ENCODE measurements at places on chromosomes 7 and 10. TPM values are rescaled to one million over a fixed set of nuclear protein-coding genes. Genes with fewer than 3 reads are reported as not detected.

DNA sequence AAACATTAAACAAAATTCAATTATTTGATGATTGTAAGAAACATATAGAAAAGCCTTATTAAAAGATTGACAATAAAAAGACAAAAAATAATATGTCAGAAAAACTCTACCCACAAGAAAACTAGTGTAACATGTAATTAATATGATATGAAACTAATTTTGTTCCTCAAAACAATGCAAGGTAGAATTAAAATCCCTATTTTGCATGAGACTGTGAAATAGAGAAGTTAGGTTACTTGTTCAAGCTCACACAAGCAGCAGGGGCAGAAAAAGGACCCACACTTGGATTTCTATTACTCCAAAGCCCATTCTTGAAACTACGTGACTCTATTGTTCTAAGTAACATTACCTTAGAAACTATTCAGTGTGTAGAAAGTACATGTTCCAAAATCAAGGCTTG, 96.4 kb downstream of the KCNMA1 start:
- DNase-seq: no peak
- no peaks in the 10 kb centered on the region for H3K36me3 ChIP-seq
- H3K27me3 ChIP-seq: no peaks in the 10 kb centered on the region
- no peak overlapping the region for H3K27ac ChIP-seq

DNA sequence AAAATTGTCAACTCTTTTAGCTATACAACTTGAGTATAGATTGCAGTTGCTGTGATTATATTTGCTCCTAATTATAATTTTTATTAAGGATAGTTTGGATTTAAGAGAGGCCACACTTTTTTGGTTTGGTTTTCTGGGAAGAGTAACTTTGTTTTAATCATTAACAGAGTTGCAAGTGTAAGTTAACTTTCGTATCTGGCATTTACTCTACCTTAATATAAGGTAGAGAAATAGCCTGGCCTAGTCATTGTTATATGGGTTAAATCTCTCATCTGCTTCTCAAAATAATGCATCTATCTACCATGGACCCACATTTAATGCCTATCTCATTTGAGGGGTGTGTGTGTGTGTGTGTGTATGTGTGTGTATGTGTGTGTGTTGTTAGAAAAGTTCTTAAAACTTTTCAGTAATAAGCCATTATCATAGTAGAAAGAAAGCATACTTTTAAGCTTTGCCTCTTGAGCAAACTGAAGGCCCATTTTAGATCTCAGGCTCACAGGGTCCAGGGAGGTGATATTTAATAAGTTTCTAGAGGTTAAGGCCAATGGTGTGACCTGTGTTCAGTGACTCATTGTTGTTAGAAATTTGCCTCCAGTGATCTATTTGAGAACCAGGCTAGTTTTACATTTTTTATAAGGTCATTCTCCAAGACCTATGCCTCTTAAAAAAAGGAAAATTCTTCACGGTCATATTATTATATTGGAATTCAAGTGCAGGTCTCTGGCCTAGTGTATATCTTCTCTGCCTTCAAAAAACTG, 10.9 kb upstream of the TEX47 start:
- H3K36me3 ChIP-seq: no peaks in the 10 kb centered on the region
- H3K4me3 ChIP-seq: no peak overlapping the region
- H3K4me1 ChIP-seq: no peaks in the 10 kb centered on the region
- no peak for DNase-seq

The TYSND1 gene
- total RNA-seq: 8.7 TPM

GRCh38 chr10:97128516-97129154, 57.1 kb downstream of the SLIT1 start:
- H3K27me3 ChIP-seq: peaks cover 27% of the 10 kb centered on the region
- no peak overlapping the region for H3K27ac ChIP-seq
- H3K4me1 ChIP-seq: no peaks in the 10 kb centered on the region
- DNase-seq: no peak

The NEUROD6 gene
- total RNA-seq: not detected

DNA sequence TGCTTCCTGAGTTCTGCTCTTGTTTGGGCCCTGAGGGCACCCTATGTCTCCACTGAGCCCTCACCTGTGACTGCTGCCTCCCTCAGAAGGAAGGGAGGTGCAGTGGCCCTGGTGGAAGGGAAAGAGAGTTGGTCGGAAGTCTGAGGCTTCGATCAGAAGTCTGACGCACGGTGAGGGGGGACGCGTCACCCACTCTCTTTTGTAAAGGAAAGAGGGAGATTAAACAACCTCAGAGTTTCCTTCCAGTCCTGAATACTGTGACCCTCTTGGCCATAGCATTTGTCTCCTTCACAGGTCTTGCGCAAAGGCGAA, 31.4 kb upstream of the TRIM8 start:
- DNase-seq: no peak
- H3K4me3 ChIP-seq: no peak overlapping the region
- peaks cover 2% of the 10 kb centered on the region for H3K36me3 ChIP-seq
- H3K27me3 ChIP-seq: no peaks in the 10 kb centered on the region

DNA sequence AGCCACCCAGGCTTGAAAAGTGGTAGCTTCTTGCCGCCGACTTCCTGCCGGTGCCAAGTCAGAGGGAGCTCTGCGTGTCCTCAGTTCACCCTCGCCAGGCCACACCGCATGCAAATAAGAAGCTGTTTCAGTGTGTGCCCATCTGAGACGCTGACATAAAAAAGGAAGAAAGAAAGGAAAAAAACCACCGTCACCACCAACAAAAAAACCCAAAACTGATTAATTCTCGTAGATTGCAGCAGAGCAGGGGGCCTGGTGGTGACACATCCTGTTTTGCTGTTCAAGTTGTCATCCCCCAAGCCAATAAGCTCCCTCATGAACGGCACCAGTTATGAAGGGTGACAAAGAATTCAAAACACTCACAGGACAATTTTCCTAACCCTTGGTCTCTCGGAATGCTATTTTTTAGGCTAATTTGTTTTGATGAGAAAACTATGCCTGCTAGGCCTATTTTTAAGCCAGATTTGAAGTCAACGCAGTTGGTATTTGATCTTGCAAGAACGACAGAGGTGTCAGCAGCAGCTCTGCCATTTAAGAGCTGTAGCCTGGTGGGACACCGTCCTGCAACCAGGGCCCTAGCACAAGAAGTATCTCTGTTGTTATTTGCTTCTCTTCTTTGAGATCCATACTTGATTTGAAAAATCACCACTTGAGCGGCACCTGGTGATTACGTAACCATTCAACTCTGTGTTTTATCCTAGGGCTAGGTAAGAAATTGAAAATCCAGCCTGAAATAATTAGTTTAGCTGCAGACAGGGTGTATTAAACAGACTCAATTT, 145.6 kb downstream of the PFKFB3 start:
- peak overlapping the region; percentile 40 for H3K27ac ChIP-seq
- H3K36me3 ChIP-seq: no peaks in the 10 kb centered on the region
- H3K4me1 ChIP-seq: peaks cover 6% of the 10 kb centered on the region
- DNase-seq: peak; percentile 59
- no peaks in the 10 kb centered on the region for H3K27me3 ChIP-seq

DNA sequence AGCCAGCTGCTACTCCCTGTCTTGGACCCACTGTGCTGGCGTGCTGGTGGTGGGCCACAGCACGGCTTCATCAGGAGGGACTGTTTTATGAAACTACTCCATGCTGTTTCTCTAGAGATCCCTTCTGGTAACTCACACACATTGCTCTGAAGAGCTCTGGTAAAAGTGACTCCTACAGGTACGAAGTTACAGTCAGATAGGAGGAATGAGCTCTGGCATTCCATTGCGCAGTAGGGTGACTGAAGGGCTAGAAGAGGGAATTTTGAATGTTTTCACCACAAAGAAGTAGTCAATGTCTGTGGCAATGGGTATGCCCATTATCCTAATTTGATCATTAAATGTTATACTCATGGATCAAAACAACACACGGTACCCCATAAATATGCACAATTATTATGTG, 609 bp downstream of the MAT1A start:
- H3K4me1 ChIP-seq: no peaks in the 10 kb centered on the region
- no peak overlapping the region for H3K4me3 ChIP-seq
- H3K27me3 ChIP-seq: peaks cover 6% of the 10 kb centered on the region
- no peaks in the 10 kb centered on the region for H3K36me3 ChIP-seq
- H3K27ac ChIP-seq: no peak overlapping the region

The CALU gene
- total RNA-seq: 670 TPM

The C1QL3 gene
- 1.00 TPM for total RNA-seq

The CPVL gene
- total RNA-seq: 22.2 TPM

GRCh38 chr7:138072726-138073125, 3.5 kb upstream of the AKR1D1 start:
- H3K27me3 ChIP-seq: no peaks in the 10 kb centered on the region
- no peak overlapping the region for H3K4me3 ChIP-seq
- no peaks in the 10 kb centered on the region for H3K4me1 ChIP-seq
- H3K27ac ChIP-seq: no peak overlapping the region

DNA sequence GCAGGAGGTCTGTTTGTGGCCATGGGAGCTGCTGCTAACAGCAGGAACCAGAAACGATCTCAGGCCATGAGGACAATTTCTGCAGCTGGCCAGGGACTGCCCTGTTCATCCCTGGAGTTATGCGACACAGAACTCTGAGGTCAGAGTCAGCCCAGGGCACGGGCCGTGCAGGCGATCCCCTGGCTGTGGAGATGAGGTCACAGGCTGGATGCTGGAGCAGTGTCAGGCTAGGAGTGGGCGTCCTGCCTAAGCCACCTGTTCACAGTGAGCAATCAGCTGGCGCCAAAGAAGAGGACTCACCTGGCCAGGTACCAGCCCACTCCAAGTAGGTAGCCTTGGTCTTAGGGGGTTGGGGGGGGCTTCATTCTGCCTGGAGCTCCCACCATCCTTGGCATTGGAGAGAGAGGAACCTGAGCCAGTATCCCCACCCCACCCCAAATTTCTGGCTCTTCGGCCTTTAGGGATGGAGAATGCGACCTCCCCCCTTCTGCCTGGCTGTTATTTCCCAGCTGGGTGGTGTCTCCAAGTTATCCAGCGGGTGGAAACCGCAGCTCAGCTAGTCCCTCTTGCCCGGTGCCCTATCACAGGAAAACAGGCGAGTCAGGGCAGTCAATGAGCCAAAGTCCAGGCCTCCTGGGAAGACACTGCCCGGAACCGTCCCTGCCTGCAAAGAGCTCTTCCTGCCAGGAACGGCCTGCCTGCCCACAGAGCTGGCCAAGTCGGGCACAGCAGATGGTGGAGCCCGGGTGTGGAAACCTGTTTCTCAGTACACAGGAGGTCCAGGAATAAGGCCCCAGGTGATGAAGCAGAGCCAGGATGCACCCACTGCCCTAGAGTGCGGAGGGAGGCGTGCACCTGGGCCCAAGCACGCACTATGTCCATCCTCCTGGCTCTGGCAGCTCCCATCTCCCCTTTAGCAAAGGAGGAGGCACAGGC, 1.8 kb upstream of the TTYH3 start:
- no peak overlapping the region for H3K27ac ChIP-seq
- no peaks in the 10 kb centered on the region for H3K36me3 ChIP-seq
- peaks cover 29% of the 10 kb centered on the region for H3K4me1 ChIP-seq
- no peak overlapping the region for H3K4me3 ChIP-seq
- H3K27me3 ChIP-seq: no peaks in the 10 kb centered on the region

Data from astrocyte (in vitro differentiated cells and primary cell).